ENCODE measurements at places on chromosomes 2 and 18.

- DNase-seq = no peak
Observed at GRCh38 chr2:239168575-239168974, 232.2 kb downstream of the HDAC4 start.

DNA sequence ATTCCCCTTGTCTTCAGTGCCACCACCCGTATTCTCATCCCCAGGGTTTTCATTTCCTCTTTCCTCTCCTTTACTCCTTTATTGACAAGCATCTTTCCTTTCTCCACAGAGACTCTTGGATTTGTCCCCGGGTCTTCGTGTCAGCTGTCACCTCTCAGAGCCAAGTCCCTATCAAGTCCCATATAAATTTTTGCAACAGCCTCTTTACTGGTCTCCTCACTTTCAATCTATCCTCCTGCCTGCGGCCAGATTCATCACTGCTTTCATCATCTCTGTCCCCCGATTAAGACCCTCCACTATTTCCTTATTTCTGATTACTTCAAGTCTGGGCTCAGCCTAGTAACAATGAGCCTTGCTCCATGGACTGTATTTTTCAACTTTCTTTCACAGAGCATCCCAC lies 113.8 kb downstream of the CTAGE1 start:
- DNase-seq = no peak

GRCh38 chr2:73402386-73403103 lies 16.9 kb downstream of the ALMS1 start:
- no peak for DNase-seq

- no peak for DNase-seq
Observed at GRCh38 chr18:1618364-1618763, 713.7 kb downstream of the ADCYAP1 start.

GRCh38 chr2:230106771-230107170 lies 38.0 kb upstream of the SLC16A14 start:
- no peak for DNase-seq

DNA sequence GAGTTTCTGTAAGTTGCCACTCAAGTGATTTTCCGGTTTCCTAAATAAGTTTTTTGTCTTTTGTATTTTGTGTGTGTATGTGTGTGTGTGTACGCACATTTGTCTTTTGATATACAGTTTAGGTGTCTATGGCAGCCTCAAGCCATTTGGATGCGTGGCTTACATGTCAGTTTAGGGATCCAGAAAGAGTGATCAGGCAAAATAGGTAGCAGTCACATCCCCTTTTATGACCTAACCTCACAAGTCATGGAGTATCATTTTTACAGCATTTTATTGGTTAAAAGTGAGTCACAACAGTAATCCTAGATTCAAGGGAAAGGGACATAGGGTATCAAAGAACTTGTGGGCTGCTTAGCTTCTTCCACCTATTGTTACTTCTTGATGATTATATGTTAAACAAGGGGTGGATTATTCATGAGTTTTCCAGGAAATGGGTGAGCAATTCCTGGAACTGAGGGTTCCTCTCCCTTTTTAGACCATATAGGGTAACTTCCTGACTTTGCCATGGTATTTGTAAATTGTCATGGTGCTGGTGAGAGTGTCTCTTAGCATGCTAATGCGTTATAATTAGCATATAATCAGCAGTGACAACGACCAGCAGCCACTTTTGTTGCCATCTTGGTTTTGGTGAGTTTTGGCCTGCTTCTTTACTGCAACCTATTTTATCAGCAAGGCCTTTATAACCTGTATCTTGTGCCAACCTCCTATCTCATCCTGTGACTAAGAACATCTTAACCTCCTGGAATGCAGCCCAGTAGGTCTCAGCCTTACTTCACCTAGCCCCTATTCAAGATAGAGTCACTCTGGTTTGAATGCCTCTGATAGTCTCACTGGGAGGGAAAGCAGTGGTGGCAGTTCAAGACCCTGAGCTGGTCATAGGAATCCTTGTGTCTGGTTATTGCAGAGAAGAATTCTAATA lies 8.6 kb upstream of the SOCS6 start:
- DNase-seq = no peak

DNA sequence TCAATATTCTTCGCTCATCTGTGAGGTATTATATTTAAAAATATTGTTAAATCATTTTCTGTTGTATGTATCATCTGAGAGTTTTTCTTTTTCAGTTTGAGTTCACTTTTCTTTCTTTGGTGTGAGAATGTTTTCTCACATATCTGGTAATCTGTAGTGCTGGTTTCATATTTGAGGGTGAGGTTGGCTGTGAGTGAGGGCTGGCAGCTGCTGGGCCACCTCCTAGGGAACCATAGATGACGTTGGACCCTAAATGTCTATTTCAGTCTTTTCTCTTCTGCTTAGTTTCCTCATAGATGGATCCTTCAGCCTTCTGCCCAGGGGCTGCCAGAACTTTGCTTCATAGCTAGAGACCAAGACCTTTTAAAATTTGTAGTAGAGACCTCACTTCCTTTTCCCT lies 33.5 kb downstream of the MGAT5 start:
- no peak for DNase-seq

DNA sequence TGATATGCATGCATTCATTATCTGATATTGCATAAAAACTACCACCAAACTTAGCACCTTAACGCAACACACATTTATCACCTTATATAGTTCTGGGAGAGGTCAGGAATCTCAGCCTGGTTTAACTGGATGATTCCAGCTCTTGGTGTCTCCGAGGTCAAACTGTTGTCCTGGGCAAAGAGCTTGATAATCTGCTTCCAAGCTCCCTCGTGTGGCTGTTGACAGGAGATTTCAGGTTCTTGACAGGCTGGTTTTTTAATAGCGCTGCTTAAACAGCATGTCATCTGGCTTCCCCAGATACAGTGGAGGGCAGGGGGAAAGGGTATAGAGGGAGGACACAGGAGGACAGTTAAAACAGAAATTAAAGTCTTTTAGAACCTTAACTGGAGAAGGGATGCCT lies 785.0 kb downstream of the CNTNAP5 start:
- DNase-seq = no peak

- peak; percentile 30 for DNase-seq
Observed at GRCh38 chr18:52341608-52342381, 1.8 kb downstream of the DCC start.

DNA sequence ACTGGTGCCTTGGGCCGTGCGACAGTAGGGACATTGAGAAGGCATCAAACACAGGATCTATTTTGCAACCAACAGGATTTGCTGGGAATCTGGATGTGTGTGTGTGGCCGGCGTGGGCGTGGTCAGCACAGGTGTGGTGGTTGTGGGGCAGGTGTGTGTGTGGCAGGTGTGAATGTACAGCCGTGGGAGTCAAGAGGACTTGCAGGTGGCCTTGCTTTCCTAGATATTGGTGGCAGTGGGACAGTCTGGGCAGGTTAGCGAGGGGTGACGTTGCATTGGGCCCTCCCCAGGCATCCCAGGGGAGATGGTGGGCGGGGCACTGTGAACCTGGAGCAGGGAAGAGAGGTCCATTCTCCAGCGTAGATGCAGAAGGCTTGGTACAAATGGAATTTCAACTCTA lies 3.2 kb upstream of the LIMS2 start:
- no peak for DNase-seq

- DNase-seq = no peak
Observed at GRCh38 chr18:23963443-23964165, 51.0 kb upstream of the TTC39C start.

DNA sequence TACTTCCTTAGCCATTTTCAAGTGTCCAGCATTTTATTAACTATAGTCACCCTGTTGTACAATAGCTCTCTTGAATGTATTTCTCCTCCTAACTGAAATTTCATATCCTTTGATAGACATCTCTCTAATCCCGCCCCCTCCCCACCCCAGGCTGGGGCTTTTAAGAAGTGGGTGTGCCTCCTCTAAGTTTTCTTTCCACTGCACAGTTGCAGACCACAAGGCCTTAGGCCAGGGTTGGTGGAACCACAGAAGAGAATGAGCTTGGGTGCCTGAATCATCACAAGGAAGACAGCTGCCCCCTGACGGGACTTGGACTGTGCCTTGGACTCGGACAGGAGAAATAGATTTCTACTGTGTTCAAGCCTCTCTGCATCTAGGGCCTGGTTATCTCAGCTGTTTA lies 193.4 kb downstream of the HAUS1 start:
- no peak for DNase-seq

- DNase-seq = peak; percentile 1
Observed at GRCh38 chr2:151315381-151315903, 26.0 kb upstream of the NMI start.

DNA sequence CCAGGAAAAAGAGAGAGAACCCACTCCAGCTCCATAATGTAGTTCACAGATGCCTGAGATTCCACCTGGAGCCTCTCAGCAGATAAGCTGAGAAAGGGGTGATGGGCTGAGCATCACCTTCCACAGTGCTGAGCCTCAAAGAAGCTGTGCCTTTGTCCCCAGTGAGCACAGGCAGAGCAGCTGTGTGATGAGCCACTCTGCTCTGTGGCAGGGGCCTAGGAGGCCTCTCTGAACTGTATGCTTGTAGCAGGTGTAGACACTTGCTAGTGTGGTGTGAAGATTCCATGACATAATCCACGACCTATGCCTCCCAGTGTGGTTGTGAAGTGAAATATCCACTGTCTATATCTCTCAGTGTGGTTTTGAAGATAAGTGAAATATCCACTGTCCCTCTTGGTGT lies 70.4 kb upstream of the MGAT4A start:
- no peak for DNase-seq

GRCh38 chr2:44104855-44105271 lies 63.8 kb upstream of the PPM1B start:
- DNase-seq = no peak

DNA sequence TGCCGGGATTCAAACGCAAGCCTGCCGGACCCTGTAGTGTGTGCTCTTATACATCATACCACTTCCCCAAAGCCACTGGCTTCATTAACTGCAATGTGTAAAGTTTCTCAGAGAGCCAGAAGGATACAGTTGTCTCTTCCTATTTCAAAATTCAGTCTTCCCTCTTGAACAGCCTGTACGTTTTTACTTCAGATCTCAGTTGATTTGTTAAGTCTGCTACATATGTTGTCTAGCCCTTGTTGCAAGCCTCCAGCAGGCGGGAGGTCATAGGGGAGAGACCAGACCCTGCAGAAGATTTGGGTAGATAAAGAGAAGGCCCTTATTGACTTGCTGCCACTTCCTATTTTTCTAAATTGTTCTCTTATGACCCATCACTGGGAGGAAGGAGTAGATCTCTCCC lies 56.2 kb downstream of the ARHGEF33 start:
- no peak for DNase-seq

DNA sequence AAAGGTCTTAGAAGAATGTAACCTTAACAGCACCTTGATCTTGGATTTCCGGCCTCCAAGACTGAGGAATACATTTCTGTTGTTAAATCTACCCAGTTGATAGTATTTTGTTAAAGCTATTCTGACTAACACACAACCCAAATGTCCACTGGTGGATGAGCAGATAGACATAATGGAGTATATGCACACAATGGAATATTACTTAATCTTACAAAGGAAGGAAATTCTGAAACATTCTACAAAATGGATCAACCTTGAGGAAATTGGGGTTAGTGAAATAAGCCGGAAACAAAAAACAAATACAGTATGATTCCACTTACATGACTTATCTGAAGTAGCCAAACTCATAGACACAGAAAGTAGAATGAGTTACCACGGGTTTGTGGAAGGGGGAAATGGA lies 168.7 kb downstream of the ZNF804A start:
- DNase-seq = no peak

GRCh38 chr2:150045601-150046000 lies 441.9 kb downstream of the RND3 start:
- no peak for DNase-seq

- DNase-seq = no peak
Observed at GRCh38 chr2:191922736-191923651, 76.1 kb upstream of the CAVIN2 start.

DNA sequence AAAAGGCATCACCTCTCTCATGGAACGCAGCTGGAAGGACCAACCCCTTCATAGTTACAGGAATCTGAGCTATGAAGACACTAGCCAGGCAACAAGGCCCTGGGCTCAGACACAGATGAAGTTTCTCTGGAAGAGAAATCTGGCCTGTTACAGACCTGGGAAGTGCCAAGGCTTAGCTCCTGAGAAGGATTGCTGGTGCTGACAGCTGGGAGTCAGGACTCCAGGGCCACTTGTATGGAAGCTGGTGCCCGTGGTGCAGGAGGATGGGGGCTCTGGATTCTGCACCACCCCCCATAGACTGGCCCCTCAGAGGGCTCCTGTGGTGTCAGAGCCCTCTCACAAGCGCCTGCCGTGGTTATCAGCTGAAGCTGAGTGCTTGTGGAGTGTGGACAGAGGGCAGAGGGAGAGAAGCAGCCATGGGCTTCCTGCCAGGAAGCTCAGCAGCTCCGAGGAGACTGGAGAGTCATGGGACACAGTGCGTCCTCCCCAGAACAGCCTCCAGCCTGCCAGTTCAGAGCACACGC lies 87.3 kb upstream of the LCLAT1 start:
- DNase-seq = no peak

- no peak for DNase-seq
Observed at GRCh38 chr18:38884050-38884449, 1318.5 kb upstream of the CELF4 start.

DNA sequence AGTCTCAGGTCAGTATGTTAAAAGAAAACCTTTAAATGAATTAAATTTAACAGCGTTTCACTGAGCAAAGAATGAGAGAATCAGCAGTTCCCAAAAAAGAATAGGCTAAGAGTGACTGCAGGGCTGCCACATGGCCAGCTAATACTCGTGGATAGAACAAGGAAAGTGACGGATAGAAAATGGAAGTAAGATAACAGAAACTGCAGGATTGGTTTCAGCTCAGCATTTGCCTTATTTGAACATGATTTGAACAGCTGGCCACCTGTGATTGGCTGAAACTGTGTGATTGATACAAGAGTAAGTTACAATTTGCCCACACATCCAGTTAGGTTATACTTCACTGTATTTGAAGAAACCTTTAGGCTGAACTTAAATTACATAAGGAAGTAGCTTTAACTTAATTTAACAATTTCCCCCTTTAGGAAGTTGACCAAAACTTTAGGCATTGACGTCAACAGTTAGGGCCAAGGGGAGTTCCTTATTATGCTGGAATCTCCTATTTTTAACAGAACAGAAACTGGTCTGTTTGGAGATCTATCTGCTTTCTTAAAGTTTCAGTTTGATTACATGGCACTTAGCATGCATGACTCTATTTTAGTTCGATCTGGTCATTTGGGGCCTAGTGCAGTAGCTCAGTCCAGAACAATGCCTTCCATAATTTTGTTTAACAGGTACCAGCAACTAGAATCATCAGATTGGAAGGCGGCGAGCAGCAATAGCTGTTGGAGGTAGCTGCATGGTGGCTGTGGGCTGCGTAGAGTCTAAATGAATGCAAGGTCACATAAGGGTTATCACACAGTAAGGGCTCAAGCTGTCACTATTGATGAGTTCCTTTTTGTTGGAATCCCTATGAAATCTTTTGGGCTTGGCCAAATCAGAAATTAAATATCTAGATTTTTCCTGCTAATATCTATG lies 143.4 kb downstream of the TRIM43 start:
- DNase-seq = no peak

Measured in C1 segment of cervical spinal cord (tissue), 14 donors.